HFFc6 (cell line): ENCODE measurements at places on chromosomes 13 and 19. TPM values are rescaled to one million over a fixed set of nuclear protein-coding genes. Genes with fewer than 3 reads are reported as not detected.

- no peak for DNase-seq
Measured at GRCh38 chr13:20311596-20311995, 79.5 kb upstream of the GJB6 start.

DNA sequence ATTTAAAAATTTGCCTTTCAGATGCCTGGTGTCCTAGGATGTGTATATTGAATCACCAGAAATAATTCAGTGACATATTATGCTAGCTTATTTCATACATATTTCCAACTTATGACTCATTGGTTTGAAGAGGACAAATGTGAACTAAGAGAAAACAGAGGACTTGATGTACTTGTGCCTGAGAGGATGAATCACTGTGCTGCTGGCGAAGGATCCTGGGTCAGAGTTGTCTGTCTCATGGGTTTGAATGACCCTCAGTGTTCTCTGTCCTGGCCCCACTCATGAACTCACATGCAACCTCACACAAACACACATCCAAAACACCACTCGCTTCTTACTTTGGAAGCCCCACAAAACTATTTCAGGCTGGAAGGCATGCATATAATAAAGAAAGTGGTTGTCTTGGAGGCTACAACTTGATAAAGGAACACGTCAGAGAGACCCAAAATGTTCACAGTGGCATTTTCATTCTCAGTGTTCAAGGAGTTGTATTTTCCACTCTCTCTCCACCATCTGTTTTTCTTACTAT is 129.0 kb upstream of the SPRY2 start:
- no peak for DNase-seq

CACNG6 gene
- not detected in 3 replicates for total RNA-seq

DNA sequence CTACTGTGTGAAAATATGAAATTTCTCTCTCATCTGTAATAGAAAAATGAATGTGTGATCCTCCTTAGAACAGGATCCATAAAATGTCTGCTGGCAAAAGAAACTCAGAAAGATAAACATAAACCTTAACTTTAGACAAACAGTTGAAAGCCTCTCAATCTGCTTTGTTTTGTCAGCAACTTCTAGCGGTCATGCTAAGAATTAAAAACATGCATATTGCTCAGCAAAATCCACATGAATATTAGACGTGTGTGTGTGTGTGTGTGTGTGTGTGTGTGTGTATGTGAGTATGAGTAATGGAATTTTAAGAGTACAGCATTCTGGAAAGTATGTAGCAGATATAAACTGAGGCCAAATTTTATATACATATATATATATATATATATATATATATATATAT is 1779.2 kb upstream of the MIR17HG start:
- no peak for DNase-seq

DIAPH3 gene
- 18.8 to 38.4 TPM (median 28.6 TPM) in 3 replicates for total RNA-seq

GRCh38 chr13:104571161-104571892 is 1505.1 kb upstream of the SLC10A2 start:
- peak; percentile 54 for DNase-seq

SLC7A9 gene
- not detected in 2 replicates for total RNA-seq

DNA sequence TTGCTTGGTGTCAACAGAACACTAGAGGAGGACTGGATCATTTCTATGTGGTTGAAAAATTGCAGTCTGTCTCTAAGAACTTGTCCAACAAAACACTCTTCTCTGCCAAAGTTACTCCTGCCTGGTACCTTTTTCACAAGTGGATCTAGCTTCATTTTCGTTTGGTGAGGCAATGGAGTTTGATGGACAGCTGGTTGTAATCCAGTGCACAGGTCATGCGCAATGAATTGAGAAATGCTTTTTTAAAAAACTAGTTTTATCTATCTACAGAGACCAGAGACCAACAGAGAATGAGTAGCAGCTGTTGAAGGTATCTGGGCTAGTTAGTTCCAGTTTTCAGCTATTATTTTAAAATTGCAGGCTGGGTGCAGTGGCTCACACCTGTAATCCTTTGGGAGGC is 12.0 kb upstream of the KBTBD6 start:
- no peak for DNase-seq

CRB3 gene
- total RNA-seq: not detected in 2 replicates

DENND1C gene
- not detected in 3 replicates for total RNA-seq

DNA sequence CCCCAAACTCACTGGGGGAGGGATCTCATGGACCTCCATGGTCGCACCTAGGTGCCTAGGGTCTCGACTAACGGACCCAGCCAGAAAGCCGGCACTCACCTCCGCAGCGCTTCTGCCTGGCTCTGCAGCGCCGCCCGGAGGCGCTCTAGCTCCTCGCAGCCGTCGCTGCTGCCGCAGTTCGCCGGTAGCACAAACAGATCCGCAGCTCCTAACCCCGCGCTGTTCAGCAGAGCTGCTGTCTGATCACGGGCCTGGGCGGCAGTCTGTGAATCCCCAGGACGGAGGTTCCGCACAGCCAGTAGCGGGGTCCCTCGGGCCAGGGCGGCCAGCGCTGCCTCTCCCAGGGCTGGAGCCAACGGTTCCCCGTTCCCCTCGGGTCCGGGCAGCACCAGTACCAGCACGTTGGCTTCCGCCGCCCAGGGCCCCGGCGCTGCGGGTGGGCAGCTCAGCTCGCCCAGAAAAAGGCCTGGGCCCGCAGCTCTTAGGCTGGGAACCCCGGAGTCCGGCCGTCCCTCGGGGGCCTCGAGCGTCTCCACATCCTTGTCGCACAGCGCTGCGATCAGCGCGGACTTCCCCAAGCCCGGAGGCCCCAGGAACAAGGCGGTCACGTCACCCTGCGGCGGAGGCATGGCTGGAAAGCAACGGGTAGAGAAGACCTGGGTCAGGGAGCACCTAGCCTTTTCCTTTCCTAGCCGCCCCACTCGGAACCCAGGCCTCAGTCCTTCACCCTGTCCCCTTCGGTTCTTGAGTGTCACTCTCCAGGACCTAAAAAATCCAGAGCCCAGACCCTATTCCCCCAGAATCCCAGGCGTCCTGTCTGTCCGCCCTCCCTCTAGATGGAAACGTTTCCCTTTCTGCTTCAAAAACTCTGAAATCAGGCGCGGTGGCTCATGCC is 977 bp downstream of the IRGQ start:
- DNase-seq: peak; percentile 41

C13orf46 gene
- 1.4 to 2.7 TPM (median 2.4 TPM) in 3 replicates for total RNA-seq

DNA sequence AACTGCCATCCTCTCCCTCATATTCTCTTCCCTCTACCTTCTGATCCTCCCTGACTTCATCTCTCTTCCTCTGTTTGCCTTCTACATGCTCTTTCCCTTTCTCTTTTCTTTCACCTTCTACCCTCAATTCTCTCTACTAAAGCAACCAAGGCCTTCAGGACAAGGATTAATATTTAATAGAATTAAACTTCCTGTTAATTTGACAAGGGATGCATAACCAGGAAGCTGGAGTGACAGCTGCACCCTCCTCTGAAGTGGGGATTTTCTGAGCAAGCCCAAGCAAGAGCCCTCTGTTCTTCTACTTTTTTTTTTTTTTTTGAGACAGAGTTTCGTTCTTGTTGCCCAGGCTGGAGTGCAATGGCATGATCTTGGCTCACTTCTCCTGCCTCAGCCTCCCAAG is 63.4 kb upstream of the MED4 start:
- DNase-seq: no peak

DNA sequence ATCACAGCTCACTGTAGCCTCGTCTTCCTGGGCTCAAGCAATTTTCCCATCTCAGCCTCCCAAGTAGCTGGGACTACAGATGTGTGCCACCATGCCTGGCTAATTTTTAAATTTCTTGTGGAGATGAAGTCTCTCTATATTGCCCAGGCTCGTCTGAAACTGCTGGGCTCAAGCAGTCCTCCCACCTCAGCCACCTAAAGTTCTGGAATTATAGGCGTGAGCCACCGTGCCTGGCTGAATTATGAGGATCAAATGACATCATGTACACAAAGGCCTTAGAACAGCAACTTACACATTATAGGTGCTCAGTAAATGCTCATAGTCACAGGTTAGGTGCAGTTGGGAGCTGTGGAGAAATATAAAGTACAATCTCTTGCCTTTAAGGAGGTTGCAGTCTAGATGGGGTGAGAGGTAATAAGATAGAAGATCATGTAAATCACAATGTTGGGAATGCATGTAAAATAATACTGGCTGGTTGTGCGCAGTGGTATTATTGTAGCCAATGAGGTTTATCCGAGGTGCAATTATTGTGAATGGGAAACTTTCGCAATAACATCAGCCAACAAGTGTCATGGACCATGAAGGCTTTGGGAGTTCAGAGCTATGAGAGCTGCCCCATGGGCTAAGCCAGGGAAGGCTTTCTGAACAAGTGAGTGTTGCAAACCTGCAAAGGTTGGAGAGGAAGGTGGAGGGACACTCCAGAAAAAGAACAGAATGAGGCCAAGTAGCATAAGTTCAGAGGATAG is 29.8 kb upstream of the CXCL17 start:
- no peak for DNase-seq

EXOC3L2 gene
- 0.08 to 0.10 TPM in 2 of 3 replicates, not detected in the other for total RNA-seq

GRCh38 chr19:55959996-55960675 is 12.5 kb downstream of the NLRP8 start:
- no peak for DNase-seq

CTU1 gene
- 5.1 to 7.6 TPM (median 6.8 TPM) in 3 replicates for total RNA-seq

DNA sequence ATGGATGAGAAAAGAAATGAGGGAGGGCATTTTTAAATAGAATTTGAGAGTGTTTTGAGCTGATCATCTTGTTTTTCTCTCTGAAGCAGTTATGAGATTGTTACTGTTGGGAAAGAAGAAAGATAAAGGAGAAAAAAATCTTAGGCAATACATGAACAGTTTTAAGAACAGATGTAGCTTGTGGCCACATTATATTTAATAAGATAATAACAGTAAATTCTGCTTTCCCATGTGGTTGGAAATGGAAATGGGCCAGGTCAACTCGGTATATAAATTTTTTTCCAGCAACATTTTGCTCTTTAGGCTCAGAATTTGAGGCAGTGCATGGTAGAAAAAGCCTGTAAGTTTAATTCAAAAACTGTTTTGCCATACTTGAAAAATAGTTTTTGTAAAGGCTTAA is 118.7 kb downstream of the POSTN start:
- no peak for DNase-seq

KCTD4 gene
- 1.1 to 5.1 TPM (median 3.8 TPM) in 3 replicates for total RNA-seq

DNA sequence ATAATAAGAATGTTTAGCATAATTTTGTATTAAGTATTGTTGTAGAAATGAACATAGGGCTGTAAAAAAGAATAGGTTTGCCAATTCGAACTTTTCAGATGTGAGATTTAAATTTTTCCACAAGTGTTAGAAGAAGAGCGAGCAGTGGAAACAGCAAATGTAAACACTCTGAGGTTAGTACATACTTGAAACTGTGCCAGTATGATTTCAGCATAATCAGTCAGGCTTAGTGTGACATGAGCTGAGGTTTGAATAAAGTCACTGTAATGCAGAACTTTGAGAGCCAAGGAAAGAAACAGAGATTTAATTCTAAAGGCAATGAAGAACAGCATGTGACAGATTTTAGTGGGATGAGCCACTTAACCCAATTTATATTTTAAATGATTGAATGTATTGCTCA is 2166.4 kb downstream of the PCDH9 start:
- peak; percentile 20 for DNase-seq

DNA sequence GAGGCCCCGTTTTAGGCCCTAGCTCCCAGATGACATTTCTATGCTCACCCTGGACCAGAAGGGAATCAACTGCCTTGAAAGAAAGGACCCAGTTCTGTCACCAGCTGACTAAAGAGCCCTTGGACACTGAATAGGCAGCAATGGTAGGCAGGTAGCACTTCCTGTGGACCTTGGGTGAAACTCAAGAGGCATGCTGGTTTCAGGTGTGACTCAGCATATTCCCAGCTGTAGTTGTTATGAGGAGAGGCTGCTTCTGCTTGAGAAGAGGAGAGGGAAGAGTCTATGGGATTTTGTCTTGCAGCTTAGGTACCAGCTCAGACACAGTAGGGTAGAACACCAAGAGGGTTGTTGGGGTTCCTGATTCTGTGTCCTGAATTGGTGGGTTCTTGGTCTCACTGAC is 37.9 kb upstream of the HTR2A start:
- no peak for DNase-seq

FXYD7 gene
- not detected in 3 replicates for total RNA-seq

DNA sequence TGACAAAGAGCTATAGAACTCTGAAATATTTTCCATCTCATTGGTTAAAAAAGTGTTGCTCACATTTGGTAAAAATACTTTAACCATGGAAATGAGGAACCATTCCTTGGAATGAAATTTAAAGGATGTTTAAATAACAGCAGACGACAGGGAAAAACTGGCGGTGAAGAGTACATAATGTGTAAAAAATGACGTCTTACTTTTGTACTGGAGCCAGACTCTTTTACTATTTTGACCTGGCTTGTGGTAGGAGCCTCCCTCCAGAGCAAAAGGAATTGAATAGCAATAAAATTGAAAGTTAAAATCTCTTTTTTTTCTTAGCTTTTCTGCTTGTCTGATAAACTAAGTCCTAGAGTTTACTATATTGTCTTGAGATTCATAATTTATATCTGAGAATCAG is 426.2 kb upstream of the KLHL1 start:
- DNase-seq: no peak

DNA sequence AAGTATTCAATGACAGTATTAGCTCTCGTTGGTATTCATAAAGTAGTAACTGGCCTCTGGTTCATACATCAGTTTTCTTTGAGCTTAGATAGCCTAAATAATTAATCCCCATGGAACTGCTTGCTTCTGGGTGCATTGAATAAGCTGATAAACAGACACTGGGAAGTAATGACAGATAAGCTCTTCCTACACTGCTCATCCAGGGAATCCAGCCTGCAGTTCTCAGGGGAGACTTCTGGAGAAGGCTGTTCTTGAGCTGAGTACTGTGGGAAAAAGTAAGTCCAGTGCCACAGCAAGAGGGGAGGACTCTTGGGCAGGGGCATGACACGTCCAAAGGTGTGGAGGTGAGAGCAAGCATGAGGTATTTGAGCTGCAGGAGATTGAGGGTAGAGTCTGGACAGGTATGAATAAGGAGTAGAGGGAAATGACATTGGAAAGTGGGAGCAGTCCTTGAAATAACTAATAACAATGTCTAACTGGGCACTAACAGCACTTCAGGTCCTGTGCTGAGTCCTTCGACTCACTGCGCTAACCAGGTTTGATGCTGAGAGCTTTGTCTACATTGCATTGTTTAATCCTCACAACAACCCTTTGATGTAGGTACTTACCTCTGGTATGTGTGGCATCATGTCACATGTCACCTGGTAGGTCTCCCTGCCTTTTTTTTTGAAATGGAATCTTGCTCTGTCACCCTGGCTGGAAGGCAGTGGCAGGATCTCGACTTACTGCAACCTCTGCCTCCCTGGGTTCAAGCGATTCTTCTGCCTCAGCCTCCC is 7.2 kb downstream of the GARRE1 start:
- DNase-seq: no peak

GRCh38 chr13:59745392-59745788 is 418.3 kb downstream of the DIAPH3 start:
- DNase-seq: no peak

- no peak for DNase-seq
Measured at GRCh38 chr19:1752009-1752756, 1.1 kb upstream of the ONECUT3 start.

CNFN gene
- total RNA-seq: 0.56 to 0.69 TPM in 2 of 3 replicates, not detected in the other

GRCh38 chr13:27601803-27602202 is 18.5 kb downstream of the LNX2 start:
- DNase-seq: no peak
